ENCODE measurements at places on chromosomes 7 and 10. TPM values are rescaled to one million over a fixed set of nuclear protein-coding genes. Genes with fewer than 3 reads are reported as not detected.

The ABCC2 gene
- total RNA-seq: 0.53 TPM

- peak; percentile 43 for DNase-seq
Measured at GRCh38 chr7:88758381-88759229, 895 bp upstream of the ZNF804B start.

GRCh38 chr10:14478604-14479003 is 147.9 kb upstream of the FRMD4A start:
- DNase-seq: peak; percentile 74

The HTR5A gene
- total RNA-seq: not detected

DNA sequence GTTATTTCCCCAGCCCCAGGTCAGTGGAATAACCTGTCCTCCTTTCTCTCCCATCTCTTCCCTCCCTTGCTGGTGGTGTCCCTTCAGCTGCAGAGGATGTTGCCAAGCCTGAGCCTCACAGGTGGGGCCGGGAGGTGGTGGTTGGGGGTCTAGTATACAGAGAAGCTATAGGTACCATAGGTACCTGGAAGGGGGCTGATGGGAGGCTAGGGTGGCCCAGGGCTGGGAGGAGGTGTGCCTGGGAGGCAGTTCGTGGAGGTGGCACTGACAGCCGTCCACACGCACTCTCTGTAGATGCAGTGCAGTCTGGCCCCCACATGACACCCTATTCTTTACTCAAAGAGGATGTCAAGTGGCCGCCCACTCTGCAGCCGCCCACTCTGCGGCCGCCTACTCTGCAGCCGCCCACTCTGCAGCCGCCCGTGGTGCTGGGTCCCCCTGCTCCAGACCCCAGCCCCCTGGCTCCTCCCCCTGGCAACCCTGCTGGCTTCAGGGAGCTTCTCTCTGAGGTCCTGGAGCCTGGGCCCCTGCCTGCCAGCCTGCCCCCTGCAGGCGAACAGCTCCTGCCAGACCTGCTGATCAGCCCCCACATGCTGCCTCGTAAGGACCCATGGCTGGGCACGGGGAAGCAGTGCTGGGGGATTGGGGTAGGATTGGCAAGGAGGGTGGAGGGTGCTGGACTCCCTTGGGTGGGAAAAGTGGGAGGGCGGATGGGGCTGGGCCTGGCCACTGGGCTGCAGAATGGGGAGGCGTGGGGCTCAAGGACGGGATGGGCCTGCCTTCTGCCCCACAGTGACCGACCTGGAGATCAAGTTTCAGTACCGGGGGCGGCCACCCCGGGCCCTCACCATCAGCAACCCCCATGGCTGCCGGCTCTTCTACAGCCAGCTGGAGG is 9.5 kb downstream of the IRF5 start:
- no peak for DNase-seq

The SPACDR gene
- total RNA-seq: 0.73 TPM

The COPS6 gene
- total RNA-seq: 109 TPM

The ABCB4 gene
- total RNA-seq: 5.6 TPM

DNA sequence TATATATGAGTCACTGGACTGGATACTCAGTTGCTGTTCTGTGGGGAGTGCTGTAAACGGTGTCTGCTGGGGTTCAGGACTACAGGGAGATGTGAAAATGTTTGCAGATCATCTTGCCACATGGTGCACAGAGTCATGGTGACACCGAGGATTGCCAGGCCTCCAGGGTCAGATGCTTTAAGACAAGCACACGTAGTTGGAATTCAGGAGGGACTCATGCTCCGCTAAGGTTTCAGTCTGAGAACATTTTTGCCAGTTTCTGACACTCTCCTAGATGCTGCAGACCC is 211.3 kb downstream of the CXCL12 start:
- no peak for DNase-seq

Data from left cardiac atrium (tissue), 4 donors.